ENCODE measurements at places on chromosomes 1 and 21.
A peak's percentile ranks its signal among the peaks of the same experiment; 100 is the strongest.

DNA sequence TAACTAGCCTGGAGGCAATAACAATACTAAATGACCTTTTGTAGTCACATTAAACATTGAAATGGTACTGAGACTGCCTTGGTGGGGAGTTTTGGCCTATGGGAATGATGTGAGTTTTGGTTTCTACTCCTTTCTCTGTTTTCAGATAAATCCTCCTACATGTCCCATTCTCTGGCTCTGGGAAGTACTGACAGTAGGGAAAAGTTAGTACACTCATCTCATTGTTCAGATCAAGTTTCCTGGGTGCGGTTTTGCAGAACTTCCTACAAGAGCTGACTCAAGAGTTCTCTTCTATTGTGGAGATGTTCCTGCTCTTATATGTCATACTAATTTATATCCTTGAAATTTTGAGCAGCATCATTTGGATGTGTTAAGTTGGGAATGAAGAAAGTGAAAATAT, 74.2 kb upstream of the MACF1 start:
- no peak for DNase-seq

DNA sequence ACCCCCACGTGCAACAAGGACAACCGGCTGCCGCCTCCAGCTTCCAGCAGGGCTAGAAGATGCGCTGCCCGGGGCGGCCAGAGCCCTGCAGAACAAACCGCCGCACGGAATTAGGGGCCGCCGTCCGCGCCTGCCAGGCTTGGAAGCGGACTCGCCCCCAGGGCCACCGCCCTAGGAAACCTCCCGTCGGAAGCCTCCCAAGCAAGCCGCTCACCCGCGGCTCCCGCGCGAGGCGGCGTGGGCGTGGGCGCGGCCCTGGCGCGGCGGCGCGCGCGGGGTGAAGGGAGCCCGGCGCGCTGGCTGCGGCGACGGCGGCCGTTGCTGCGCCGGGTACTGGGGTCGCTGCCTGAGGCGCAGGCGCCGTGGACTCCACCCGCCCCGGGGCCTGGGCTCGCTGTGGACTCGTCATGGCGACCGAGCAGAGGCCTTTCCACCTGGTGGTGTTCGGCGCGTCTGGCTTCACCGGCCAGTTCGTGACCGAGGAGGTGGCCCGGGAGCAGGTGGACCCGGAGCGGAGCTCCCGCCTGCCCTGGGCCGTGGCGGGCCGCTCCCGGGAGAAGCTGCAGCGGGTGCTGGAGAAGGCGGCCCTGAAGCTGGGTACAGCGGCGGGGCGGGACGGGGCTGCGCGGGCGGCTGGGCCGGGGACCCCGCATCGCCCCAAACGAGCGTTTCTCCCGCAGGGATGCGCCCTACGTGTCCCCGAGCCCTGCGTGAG, at the start of gene SCCPDH:
SCCPDH (plus strand) TSS at position 394 of the 715 bp plus-strand sequence; CDS start at position 408, 14 bp downstream.
- DNase-seq, result peak; percentile 75

GRCh38 chr1:3978990-3979325, 78.9 kb upstream of the C1orf174 start:
- no peak for DNase-seq

- no peak for DNase-seq
These were observed 50.6 kb downstream of the TNFRSF8 start for GRCh38 chr1:12113433-12114339.

DNA sequence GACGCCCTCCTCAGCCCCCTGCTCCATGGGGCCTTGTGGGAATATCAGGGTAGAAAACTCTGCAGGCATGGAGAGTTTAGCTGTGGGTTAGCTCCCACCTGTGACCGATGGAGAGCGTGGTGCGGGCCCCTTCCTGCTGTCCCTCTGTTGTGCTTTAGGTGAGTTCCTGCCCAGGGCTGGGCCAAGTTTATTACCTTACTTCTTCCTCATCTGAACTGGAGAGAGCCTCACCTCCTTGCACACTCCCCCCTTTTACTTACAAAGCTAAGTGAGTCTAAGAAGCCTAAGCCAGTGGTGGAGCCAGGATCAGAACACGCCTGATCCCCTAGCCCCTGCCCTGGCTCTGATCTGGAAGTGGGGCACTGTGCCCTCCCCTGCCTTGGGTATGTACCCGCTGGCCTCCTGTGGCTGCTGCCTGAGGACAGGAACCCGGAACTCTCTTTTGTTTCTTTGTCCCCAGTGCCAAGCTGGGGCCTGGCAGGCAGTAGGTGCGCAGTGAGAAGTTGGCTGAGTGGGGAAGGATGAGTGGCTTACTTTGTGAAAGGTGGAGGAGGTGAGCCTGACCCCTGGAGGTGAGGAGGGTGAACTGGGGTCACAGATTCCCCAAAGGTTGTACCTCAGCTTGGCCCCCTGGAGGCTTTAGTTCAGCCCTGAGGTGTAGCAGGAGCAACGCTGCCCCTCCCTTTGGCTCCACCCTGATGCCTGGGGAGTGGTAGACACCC, 32.9 kb downstream of the ARHGEF10L start:
- no peak for DNase-seq

DNA sequence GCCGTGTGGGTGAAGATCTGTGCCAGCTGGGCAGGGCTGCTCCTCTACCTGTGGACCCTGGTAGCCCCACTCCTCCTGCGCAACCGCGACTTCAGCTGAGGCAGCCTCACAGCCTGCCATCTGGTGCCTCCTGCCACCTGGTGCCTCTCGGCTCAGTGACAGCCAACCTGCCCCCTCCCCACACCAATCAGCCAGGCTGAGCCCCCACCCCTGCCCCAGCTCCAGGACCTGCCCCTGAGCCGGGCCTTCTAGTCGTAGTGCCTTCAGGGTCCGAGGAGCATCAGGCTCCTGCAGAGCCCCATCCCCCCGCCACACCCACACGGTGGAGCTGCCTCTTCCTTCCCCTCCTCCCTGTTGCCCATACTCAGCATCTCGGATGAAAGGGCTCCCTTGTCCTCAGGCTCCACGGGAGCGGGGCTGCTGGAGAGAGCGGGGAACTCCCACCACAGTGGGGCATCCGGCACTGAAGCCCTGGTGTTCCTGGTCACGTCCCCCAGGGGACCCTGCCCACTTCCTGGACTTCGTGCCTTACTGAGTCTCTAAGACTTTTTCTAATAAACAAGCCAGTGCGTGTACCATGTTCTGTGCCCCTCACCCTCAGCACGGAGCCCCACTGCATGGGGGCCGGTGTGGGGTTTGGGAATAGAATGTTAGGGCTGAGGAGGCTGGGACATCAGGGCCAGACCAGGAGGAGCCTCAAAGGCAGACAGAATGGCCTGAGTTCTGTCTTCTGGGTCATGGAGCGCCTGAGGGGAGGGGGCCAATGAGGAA, 21.3 kb downstream of the SERINC2 start:
- DNase-seq, result no peak

- no peak for DNase-seq
These were observed 32.4 kb downstream of the KIF21B start for GRCh38 chr1:200991097-200991614.

GRCh38 chr1:113784104-113784779, 25.0 kb upstream of the PHTF1 start:
- no peak for DNase-seq

DNA sequence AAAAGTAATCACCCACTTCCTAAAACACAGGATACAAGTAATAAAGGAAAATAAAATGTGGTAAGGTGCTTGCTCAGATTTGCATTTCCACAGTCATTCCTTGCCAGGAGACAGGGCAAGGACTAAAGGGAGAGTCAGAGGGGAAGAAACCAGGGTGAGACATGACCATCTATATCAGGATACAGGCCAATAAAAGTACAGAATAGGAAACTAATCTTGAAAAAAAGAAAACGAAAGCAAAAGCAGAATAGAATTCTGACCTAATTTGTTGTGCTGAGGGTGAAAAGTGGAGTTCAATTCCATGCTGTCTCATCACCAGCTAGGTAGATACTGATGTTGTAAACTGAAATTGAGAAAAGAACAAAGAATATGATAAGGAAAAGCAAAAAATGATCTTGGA, 27.3 kb downstream of the JMJD4 start:
- no peak for DNase-seq

- no peak for DNase-seq
These were observed 110.3 kb downstream of the DUSP10 start for GRCh38 chr1:221631556-221631955.

- no peak for DNase-seq
These were observed 55.4 kb upstream of the LPGAT1 start for GRCh38 chr1:211885747-211886522.

- DNase-seq, result no peak
These were observed 1077.3 kb downstream of the KCNT2 start for GRCh38 chr1:195530961-195531360.

GRCh38 chr21:9837946-9838737, 683.2 kb upstream of the TPTE start:
- no peak for DNase-seq

DNA sequence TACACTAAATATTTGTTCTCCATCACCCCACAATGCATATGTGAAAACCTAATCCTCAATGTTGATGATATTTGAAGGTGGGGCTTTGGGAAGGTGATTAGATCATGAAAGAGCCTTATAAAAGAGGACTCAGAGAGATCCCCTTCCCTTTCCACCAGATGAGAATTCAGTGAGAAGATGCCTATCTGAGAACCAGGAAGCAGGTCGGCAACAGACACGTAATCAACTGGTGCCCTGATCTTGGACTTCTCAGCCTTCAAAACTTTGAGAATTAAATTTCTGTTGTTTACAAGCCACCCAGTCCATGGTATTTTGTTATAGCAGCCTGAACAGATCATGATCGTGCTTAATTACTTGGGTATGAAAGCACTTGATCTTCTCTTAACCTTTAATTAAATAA, 329.4 kb downstream of the KCNT2 start:
- no peak for DNase-seq

DNA sequence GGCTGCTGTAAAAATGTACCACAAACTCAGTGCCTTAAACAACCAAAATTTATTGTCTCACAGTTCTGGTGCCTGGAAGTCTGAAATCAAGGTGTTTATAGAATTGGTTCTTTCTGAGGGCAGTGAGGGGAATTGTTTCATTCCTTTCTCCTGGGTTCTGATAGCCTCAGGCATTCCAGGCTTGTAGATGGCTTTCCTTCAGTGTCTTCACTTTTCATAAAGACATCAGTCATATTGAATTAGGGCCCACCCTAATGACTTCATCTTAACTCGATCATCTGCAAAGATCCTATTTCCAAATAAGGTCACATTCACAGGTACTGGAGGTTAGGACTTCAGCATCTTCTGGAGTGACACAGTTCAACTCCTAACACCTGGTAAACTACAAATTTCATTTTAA, 15.0 kb downstream of the CDKN2C start:
- DNase-seq, result no peak

- no peak for DNase-seq
These were observed 237.0 kb downstream of the MRPL39 start for GRCh38 chr21:25370311-25370744.

DNA sequence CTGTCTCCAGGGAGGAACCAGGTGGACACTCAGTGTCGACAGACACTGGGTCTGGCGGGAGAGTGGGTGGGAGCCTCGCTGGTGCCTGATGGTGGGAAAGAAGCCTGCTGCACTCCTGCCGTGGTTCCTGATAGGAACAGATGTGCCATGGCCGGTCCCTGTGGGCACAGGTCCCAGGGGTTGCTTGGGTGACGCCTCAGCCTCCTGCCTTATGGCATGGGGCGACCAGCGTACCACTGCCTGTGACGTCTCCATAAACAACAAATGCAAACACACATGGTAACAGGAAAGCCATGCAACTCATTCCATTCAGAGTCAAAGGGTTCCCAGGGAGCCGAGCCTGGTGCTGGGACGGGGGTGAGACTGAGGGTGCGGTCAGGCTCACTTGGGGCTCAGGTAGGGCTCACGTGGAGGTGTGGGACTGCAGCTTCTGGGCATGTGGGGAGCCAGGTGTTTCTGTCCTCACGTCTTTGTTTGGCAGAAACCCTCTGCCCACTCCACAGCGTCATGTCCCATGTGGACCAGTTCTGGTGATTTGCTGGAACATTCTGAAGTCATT, 34.8 kb downstream of the SNAP47 start:
- DNase-seq, result no peak

DNA sequence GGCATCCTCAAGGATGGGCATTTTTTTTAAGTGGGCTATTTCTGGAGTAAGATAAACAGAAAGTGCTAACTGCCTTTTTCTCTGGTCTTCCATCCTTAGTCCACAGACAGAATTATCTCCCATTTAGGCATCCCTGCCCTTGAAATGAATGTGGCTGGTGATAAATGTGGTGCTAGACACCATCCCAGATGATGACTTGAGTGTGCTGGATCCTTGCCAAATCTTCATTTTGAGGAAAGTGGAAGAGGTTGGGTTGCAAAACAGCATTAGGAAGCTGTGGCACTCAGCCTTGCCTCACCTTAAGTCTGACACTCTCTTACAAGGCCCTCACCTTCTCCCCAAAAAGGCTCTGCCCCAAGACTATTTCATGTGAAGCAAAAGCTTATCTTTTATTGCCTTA, 19.2 kb downstream of the MAB21L3 start:
- no peak for DNase-seq

DNA sequence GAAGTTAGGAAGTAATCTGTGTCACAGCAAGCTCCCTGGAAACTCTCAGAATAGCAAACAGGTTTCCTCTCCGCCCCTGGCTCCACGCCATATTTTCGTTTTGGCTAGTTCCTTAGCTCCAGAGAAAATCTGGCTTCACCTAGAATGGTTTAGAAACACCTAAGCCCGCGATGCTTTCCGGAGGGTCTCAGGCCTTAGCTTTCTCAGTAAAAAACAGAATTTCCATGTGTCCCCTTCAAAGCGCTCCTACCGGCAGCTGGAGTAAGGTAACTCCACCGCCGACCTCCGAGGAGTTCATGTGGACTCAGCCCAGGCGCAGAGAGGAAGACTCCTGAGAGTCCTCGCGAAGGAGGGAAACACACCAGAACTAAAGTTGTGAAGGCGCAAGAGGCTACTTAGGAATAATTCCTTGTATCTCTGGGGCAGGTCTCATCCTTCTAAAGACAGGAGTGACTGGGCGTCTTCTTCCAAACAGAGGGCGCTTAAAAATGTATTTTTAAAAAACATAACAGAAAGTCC, 406 bp downstream of the KIAA0040 start:
- peak; percentile 32 for DNase-seq

GRCh38 chr1:173201969-173202368, 5.2 kb downstream of the TNFSF4 start:
- DNase-seq, result no peak

GRCh38 chr1:111758373-111758772, 2.7 kb downstream of the DDX20 start:
- no peak for DNase-seq

GRCh38 chr1:39110325-39110851, 84.2 kb downstream of the NDUFS5 start:
- no peak for DNase-seq

- DNase-seq, result no peak
These were observed 200.1 kb downstream of the ZP4 start for GRCh38 chr1:237690656-237691055.

DNA sequence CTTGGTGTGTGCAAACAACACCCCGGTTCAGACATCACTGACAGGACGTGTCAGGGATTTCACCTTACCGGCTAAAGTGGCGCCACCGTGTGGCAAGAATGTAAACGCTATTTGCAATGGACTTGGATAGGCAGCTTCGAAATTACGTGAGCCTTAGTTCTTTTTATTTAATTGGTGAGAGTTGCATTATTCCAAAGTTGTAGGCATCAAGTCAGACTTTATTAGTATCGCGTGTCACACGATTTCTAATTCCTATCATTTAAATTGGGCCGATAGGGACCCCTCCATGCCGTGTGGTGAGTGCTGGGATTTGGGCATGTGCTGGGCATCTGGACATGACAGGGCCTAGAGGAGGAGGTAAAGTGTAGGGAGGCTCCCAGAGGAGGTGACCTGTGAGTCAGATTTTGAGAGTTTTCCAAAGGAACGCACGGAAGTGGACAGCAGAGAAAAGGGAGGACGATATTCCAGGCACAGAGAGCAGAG, 14.5 kb upstream of the CPT2 start:
- DNase-seq, result peak; percentile 76

GRCh38 chr1:20837554-20838192, 50.6 kb upstream of the HP1BP3 start:
- no peak for DNase-seq

GRCh38 chr21:14862794-14863720, 201.7 kb downstream of the NRIP1 start:
- DNase-seq, result no peak
